ENCODE measurements at places on chromosomes 2 and 18.

- H3K27me3 ChIP-seq, result no peaks in the 10 kb centered on the region
- no peak overlapping the region for H3K4me3 ChIP-seq
- no peak overlapping the region for H3K27ac ChIP-seq
- DNase-seq, result no peak
- H3K4me1 ChIP-seq, result no peaks in the 10 kb centered on the region
Observed at GRCh38 chr18:28529644-28530043, 352.7 kb upstream of the CDH2 start.

DNA sequence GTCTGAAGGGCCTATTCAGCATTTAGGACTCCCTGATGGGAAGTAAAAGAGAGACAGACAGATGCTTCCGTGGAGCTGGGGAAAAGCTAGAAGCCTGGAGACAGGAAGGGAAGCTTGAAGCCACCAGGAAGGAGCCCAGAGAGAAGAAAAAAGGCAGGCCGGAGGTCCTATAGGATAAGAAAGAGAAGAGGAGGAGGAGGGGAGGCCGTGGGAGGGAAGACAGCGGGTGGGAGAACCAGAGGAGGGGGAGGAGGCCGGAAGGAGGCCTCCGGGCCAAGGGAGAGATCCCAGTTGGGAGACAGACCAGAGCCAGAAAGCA is 107.1 kb upstream of the PKDCC start:
- DNase-seq, result no peak
- no peaks in the 10 kb centered on the region for H3K4me1 ChIP-seq
- no peak overlapping the region for H3K4me3 ChIP-seq
- H3K27me3 ChIP-seq, result no peaks in the 10 kb centered on the region
- H3K27ac ChIP-seq, result no peak overlapping the region

- no peak overlapping the region for H3K27ac ChIP-seq
- no peak for DNase-seq
- H3K4me1 ChIP-seq, result peaks cover 44% of the 10 kb centered on the region
- no peaks in the 10 kb centered on the region for H3K27me3 ChIP-seq
- no peak overlapping the region for H3K4me3 ChIP-seq
Observed at GRCh38 chr2:73931531-73932500, 5.1 kb downstream of the DGUOK start.

- no peak for DNase-seq
- peaks cover 13% of the 10 kb centered on the region for H3K4me1 ChIP-seq
- H3K27ac ChIP-seq, result no peak overlapping the region
- no peaks in the 10 kb centered on the region for H3K27me3 ChIP-seq
Observed at GRCh38 chr2:85922199-85922598, 33.4 kb upstream of the ST3GAL5 start.

GRCh38 chr18:60389314-60389713 is 16.7 kb upstream of the MC4R start:
- no peaks in the 10 kb centered on the region for H3K36me3 ChIP-seq
- H3K27me3 ChIP-seq, result no peaks in the 10 kb centered on the region
- DNase-seq, result no peak
- H3K4me3 ChIP-seq, result no peak overlapping the region
- H3K4me1 ChIP-seq, result no peaks in the 10 kb centered on the region

- H3K27ac ChIP-seq, result no peak overlapping the region
- no peaks in the 10 kb centered on the region for H3K36me3 ChIP-seq
- no peaks in the 10 kb centered on the region for H3K4me1 ChIP-seq
- no peaks in the 10 kb centered on the region for H3K27me3 ChIP-seq
- DNase-seq, result no peak
Observed at GRCh38 chr2:186749219-186749618, 55.4 kb downstream of the FAM171B start.

DNA sequence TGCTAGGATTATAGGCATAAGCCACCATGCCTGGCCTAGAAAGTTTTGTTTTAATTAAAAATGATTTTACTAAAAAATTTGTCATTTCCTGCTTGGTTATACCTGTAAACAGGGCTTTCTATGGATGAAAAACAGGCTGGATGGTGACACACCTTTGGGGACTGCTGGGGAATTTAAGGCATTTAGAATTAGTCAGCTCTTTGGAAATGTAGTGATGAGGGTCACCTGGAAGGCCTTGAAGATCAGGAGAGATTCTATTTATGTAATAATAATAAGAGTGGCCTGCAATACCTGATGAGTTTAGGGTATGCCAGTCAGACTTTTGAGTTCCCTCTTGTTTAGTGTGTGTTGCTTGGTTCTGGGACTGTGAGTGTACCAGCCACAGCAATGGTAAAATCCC is 51.1 kb downstream of the RALBP1 start:
- no peak for DNase-seq
- H3K27ac ChIP-seq, result no peak overlapping the region
- H3K4me1 ChIP-seq, result peaks cover 15% of the 10 kb centered on the region
- H3K4me3 ChIP-seq, result no peak overlapping the region

Measured in HepG2 (cell line).